Esophagus squamous epithelium (tissue), 5 donors: ENCODE measurements at places on chromosomes 16 and 17.

DNA sequence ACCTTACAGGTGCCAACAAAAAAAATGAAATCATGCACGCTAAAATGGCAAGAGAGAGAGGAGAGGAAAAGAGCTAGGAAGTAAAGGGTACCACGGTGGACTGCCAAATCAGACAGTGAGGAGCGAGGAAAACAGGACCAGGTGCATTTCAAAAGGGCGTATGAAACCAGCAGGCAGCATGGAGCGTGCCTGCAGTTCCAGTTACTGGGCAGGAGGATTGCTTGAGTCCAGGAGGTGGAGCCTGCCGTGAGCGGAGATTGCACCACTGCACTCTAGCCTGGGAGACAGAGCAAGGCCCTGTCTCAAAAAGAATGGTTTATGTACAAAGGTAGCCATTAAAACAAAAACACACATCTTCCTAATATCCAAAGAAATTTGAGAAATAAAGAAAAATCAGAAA, 16.4 kb downstream of the USP36 start:
- no peak for DNase-seq

GRCh38 chr17:46979147-46979863, at the start of gene RPRML:
Gene RPRML (minus strand): TSS chr17:46979253. CDS start chr17:46979007, 246 bp downstream.
- no peak for DNase-seq

DNA sequence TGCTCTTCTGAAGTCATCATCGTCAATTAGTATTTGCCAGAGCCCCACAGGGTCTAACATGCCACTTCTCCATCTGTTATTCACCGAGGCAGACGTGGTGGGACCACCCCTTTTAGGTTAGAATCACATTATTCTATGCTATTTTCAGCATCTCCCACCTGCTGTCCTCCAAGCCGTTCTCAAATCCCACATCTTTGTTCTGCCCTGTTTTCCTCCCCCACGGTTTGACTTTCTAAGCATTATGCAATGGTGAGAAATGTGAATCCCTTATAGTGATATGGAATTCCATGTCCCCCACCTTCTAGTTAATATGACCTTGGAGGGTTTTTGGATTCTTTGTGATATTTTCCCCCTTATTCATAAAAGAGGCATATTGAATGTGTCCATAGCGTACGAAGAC, 634.1 kb upstream of the RBFOX1 start:
- no peak for DNase-seq

GRCh38 chr17:78883533-78884131, 19.4 kb downstream of the CEP295NL start:
- no peak for DNase-seq

GRCh38 chr17:73841431-73842060, 197.3 kb upstream of the SDK2 start:
- DNase-seq = no peak

- DNase-seq = no peak
These were observed 121.8 kb upstream of the NOG start for GRCh38 chr17:56471696-56472095.

DNA sequence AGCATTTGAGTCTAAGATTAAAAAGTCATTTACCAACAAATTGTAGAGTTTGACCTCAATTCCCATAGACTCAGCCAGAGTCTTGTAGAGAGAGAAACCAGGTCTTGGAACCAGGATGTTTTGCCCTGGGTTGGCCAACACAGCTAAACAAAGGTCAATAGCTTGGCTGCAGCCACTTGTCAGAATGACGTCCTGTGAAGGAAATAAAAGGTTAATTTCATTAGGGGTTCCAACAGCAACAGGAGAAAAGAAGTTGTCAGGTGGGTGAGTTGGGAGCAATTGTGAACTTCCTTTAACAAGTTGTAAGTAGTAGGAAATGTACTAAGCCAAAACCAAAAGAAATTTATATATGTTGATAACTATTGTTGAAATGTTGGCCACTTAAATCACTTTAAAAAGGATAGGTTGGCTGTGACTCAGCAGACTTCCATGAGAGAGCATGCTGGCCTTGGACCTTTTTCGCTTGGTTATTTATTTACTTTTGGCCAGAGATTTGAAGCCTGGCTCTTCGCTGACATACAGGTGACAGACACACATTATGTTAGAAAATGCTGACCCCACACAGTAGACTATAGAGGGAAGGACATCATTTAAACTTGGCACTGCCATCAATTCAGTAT, 4.3 kb downstream of the TAT start:
- no peak for DNase-seq

DNA sequence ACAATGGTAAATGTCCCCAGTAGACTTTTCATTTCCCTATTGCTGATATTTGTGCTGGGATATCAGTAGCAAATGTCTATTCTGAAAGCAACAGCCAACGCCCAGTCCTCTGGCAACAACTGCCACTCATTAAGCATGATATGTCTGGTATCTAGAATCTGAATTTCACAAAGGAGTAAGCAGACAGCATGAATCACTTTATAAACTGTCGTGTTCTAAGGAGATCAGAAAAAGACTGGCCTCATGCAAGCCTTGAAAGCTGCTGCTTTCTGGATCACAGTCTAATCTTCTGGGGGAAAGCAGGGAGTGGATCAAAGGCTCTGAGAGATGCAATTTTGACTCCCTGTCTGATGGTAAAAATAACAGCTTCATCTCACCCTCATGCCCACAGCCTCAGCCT, 153.1 kb upstream of the NOG start:
- DNase-seq = no peak

GRCh38 chr17:77475016-77475976, 334.5 kb downstream of the SEC14L1 start:
- DNase-seq = no peak

DNA sequence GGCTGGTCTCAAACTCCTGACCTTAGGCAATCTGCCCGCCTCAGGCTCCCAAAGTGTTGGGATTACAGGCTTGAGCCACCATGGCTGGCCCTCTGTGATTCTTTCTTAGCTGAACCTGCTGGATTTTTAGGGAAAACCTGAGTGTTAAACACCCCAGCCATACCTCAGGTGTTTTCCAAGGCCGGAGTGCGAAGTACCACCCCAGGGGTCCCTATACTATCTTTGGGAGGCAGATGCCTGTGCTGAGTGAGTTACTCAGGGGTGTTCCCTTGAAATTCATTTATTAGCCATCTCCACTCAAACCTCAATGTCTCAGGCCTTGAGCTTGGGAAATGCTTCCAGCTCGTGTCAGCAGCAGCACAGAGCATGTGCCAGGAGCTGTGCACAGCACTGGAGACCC, 432.7 kb downstream of the SLC39A11 start:
- no peak for DNase-seq

DNA sequence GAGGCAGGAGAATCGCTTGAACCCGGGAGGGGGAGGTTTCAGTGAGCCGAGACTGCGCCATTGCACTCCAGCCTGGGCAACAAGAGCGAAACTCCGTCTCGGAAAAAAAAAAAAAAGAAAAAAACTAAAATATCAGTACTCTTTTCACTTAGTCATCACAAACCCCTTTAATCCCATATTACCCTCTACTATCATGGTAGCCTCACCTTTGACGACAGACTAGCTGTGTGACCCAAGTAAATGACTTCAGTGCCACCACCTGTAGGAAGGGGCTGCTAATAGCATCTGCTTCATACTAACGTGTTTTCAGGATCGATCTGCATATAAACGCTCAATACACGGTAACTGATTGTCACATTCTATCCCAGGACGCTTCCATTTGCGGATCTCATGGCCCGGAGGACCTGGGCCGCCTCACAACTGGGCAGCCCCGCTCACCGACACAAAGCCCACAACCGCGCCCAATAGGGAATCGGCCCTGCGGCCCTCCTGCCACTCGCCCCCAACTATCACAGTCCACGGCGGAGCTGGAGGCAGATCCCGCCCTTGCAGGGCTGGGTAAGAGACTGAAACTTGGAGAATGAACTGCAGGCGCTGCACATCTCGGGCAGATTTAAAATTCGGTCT, 1.1 kb upstream of the ZNF263 start:
- no peak for DNase-seq

DNA sequence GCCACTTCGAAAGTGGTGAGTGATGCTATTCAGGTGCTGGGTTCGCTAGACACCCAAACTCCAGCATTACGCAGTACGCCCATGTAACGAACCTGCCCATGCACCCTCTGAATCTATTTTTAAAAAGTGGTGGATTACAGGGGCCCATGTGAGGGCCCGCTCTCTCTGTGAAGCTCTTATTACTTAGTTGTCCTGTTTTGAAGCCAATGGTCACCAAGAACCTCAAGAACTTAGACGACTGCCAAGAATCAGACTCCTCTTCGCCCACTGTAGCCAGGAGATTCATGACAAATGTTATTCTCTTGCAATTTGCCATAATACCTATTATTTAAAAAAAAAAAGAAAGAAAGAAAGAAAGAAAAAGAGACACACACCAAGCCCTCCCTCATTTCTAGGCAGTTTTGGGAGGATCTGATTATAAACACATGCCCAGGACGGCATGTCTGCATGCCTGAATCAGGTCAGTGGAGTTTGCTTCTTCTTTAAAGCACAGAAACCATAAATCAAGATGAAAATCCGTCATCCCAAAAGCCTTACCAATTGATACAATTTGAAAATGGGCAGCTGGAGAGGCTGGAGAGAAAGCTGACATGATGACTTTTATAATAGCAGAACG, 108.6 kb downstream of the IRX3 start:
- DNase-seq = no peak

DNA sequence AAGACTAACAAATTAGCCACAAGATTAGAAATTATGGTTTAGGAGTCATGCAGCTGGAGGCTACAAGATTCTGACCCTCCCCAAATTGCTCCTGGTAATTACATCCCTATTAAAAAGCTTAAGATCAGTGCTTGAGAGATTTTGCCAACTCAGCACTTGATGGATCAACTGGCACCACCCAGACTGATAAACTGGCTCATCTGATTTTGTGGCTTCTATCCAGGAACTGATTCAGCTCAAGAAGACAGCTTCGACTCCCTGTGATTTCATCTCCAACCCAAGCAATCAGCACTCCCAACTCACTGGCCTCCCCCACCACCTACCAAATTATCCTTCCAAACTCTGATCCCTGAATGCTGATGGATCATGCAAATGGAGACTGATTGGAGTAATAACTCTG, 94.8 kb downstream of the TNFRSF13B start:
- DNase-seq = no peak

- no peak for DNase-seq
These were observed 1.3 kb downstream of the CAVIN1 start for GRCh38 chr17:42421507-42422338.
